ENCODE measurements at places on chromosomes 7 and 10.
A peak's percentile ranks its signal among the peaks of the same experiment; 100 is the strongest.

- no peak for DNase-seq
Observed at GRCh38 chr10:98265403-98266378, 2.3 kb downstream of the LOXL4 start.

DNA sequence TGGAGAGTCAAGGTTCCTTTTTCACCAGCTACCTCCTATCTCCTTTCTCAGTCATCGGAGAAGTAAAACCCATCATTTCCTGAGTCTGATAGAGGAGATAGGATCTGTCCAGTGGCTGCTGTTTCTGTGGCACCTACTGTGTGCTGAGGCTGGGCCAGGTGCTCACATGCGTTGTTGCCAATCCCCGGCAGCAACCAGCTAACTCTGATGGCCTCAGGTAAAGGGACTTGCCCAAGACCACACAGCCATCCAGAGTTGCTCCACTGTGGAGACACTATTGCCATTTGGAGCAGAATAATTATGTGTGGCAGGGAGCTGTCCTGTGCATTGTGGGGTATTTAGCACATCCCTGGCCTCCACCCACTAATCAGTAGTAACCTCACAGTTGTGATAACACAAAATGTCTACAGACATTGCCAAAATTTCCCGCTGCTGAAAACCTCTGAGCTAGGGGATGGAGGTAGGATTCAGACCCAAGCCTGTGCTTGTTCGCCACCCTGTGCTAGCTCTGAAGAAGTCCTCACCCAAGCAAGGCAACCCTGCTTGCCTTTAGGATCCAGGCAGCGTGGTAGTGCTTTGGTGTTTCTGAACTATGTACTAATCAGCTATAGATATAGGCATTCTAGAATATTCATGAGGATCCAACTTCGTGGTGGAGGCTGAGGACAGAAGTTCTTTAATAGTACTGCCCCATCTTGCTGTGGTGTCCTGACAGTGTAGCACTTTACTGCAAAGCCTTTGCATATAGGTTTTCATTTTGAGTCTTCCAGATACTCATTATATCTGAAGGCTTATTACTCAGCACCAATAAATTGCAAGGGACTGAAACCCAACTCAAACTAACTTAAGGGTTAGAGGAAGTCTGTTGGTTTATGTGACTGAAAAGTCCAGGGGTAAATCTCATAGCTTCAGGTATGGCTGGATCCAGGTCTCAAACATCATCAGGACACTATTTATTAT, 164.6 kb downstream of the GRK5 start:
- no peak for DNase-seq

- DNase-seq: no peak
Observed at GRCh38 chr7:22406715-22407114, 49.8 kb upstream of the RAPGEF5 start.

GRCh38 chr7:18352339-18353255, 143.0 kb upstream of the HDAC9 start:
- no peak for DNase-seq

DNA sequence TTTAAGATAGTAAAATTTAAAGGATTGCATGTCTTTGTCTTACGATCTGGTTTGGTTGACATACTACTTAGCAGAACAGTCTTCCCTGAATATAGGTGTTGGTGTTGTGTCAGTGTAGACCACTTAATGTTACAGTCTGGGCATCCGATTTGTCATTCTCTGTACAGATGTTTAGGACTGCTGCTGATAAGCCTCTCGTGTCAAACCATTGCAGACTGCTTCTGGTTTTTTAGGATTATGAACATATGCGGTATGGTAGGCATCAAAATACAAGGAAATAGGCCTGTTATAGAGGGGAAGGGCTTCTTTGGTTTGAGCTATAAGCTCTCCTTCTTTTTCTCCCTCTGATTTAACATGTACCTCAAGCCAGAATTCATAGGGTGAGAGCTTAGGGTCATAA, 7.4 kb downstream of the CYP3A43 start:
- no peak for DNase-seq

- DNase-seq: no peak
Observed at GRCh38 chr7:98192781-98193457, 18.3 kb upstream of the BHLHA15 start.

- DNase-seq: no peak
Observed at GRCh38 chr10:89085153-89085552, 94.6 kb downstream of the FAS start.

- DNase-seq: no peak
Observed at GRCh38 chr7:64951250-64951848, 39.5 kb downstream of the ZNF117 start.

- DNase-seq: no peak
Observed at GRCh38 chr10:12667052-12667451, 317.7 kb downstream of the CAMK1D start.

GRCh38 chr7:41097501-41097900, 605.4 kb downstream of the INHBA start:
- DNase-seq: no peak

GRCh38 chr10:118956802-118957442, 72.6 kb upstream of the NANOS1 start:
- DNase-seq: no peak

GRCh38 chr7:129315960-129316359, 91.1 kb downstream of the AHCYL2 start:
- DNase-seq: no peak

GRCh38 chr10:78393094-78393493, 359.4 kb downstream of the RPS24 start:
- DNase-seq: no peak

DNA sequence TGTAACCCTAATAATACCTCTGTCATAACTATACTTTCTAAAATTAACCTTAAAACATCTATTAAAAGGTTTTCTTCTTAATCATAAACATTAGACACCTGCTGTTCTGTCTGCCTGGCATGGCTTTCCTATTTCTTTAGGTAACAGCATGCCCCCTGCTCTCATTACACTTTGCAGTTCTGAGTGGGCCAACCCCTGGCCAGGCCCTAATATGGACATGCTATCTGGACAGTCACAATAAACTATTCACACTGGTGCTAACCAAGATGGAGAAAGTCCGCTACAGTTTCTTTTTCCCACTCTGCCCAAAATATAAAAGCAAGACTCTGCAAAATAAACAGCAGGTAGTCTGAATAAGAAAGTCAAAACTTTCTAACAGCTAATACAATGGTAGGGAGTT, 84.0 kb downstream of the ELAPOR2 start:
- no peak for DNase-seq

- DNase-seq: no peak
Observed at GRCh38 chr10:30839652-30840051, 192.0 kb downstream of the ZNF438 start.

GRCh38 chr10:97106207-97106606, 79.6 kb downstream of the SLIT1 start:
- no peak for DNase-seq

GRCh38 chr7:2670720-2671391, 17.1 kb upstream of the AMZ1 start:
- peak; percentile 45 for DNase-seq

DNA sequence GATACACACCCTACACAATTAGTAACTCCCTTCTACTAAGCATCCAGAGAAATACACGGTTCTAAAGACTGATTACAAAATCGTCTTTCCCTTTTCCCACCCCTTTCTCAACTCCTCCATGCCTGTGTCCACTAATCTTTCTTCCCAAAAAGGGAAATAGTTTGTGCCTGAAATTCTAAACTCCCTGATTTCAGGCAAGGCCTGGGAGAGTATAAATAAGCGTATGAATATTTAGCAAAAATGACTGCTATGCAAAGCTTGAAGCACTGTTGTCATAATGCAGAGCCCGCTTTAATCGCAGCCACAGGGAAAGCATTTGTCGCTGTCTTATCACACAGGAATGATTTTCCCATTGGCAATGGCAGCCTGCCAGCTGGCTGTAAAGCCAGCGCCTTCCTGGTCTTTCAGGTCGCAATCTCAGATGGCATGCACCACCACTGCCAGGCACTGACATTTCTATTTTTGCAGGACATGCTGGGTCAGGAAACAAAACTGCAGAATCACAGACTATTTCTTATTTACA, 142.9 kb upstream of the PCGF5 start:
- no peak for DNase-seq

DNA sequence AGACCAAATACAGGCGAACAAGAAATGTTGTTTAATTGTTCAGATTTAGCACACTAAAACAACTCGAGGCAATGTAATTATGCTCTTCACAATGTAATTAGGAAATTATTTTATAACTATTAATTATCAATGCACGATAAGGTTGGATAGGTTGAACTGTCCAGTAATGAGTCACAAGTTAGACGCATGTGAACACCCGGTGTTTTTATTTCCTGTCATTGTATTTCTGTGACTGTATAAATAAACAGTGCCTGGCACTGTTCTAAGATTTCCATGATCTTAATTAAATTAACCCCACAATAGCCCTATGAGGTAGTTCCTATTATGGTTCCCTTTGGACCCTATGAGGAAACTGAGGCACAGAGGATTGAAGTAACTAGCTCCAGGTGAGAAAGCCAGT, 26.2 kb downstream of the C10orf105 start:
- DNase-seq: no peak

GRCh38 chr7:65923316-65923715, 50.4 kb downstream of the VKORC1L1 start:
- DNase-seq: no peak

DNA sequence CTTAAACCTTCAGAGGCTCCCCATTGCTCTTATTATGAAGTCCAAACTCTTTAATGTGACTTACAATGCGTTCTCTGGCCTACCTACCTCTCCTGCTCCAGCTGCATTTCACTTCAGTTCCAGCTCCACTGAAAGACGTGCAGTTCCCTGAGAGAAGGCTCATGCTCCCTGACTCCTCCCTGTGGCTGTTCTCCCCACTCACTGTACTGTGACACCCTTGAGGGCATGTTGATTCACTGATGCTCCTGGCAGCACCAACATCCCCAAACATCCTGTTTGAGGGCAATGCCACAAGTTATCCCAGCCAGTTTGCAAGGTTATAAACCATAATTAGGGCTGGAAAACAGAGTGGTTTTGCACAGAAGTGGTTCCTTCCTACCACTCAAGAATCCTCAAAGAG, 111.2 kb downstream of the LSM5 start:
- DNase-seq: no peak

DNA sequence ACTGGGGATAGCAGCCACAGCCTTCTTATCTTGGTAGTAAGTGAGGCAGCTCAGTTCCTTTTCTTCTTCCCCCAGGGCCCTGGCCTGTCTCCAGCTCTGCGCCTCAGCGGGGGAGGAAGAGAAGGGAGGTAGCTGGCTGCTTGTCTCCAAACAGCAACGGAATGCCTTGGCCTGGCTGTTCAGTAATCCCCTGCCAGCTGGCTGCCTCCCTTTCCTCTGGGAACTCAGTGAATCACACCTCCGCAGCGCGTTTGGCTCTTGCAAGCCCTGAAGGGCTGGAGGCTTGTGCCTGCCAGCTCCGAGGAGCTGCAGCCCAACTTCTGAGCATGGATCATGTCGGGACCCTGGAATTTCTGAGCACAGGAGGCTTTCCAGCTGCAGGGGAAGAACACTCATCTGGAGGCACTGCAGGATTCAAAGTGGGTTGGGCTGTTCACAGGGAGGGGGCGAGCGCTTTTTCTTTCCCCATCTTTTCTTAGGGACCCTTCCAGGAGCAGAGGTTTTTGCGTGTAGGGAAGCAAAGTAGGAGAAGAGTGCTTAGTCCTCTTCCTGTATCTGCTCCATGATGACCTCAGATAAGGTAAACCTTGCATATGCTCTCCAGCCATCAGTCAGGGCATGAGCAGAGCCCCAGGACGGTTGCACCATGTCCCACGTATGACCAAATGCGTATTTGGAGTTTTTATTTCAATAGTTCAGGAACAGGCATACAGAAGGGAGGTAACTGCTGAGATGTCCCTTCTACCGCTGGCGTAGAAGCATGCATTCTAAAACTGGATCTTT, 253.2 kb upstream of the INHBA start:
- DNase-seq: no peak

DNA sequence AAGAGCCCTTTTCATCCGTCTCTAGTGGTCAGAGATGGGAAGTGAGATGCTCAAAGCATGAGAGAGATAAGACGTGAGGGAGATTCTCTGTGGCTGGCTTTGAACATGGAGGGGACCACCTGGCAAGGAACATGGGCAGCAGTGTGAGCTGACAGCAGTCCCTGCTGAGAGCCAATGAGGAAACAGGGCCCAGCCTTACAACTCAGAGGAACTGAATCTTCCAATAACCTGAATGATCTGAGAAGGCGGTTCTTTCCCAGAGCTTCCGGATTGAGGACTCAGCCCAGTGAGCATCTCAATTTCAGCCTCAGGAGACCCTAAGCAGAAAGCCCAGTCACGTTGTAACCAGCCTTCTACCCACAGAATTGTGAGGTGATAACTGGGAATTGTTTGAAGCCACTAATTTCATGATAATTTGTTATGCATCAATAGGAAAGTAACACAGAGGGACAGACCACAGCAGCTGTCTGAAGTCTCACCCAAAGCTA, 33.9 kb upstream of the IKZF1 start:
- DNase-seq: no peak

All from T follicular helper cell (primary cell).